Spinal cord (tissue), 10 donors: ENCODE measurements at places on chromosomes 11 and 22. TPM values are rescaled to one million over a fixed set of nuclear protein-coding genes. Genes with fewer than 3 reads are reported as not detected.

Gene IFITM10
- polyA plus RNA-seq = 11.3 TPM

Gene SCN3B
- polyA plus RNA-seq = 97.5 TPM

Gene SEC14L6
- 3.9 TPM for polyA plus RNA-seq

Gene TIMP3
- polyA plus RNA-seq = 231 TPM
